ENCODE measurements at places on chromosomes 7 and 10.
A peak's percentile ranks its signal among the peaks of the same experiment; 100 is the strongest.

DNA sequence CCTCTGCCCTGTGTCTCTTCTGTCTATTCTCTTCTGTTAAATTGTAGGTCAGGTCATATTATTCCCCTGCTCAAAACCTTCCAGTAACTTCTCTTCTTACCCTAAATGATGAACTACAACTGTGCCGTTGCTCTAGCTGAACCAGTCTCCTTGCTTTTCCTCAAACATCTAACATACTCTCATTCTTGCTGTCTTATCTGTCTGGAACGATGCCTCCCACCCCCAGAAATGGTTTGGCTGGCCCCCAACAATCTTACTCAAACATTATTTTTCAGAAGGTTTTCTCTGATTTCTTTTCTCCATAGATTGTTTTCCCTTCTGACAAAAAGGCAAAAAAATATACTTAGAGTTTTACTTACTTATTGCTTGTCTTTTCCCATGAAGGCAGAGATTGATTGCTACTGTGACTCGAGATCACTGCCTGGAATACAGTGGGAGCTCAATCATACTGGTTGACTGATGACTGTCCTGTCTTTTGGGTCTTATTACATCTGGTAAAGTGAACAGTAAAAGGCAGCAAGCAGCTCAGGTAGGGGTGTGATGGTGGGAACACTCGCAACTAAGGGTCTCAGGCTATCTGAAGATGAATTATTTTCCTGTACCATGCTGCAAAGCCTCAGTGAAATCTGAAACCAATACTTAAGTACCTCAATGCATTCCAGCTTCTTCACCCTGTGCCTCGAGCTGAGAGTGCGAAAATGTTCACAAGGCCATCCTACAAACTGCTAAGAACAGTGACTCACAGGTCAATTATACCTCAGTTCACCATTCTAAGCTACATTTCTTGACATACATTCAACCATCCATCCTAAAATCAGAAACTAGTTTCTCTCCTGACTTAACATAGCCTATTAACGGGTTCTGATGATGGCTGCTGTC lies 67.6 kb downstream of the DNMBP start:
- DNase-seq = no peak

- DNase-seq = no peak
Observed at GRCh38 chr10:27388761-27389399, 115.2 kb upstream of the RAB18 start.

- no peak for DNase-seq
Observed at GRCh38 chr7:155011086-155011485, 8.2 kb upstream of the PAXIP1 start.

DNA sequence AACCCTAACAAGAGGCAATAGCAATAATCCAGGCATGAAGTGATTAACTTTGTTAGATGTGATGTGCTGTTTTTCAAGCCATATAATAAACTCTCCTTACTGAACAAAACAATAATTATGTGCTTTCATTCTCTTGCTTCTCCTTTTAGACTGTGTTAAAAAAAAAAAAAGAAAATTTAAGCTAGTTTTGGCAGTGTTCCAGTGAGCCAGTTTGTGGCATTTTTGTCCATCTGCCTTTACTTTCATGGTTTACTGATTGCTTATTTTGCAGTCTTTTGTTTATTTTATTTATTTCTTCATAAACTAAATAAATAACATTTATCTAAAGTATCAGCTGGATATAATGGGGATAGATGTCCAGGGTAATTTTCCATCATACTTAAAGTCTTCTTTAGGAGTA lies 625.3 kb downstream of the CNTNAP2 start:
- peak; percentile 61 for DNase-seq

- no peak for DNase-seq
Observed at GRCh38 chr10:78312197-78313047, 278.8 kb downstream of the RPS24 start.

DNA sequence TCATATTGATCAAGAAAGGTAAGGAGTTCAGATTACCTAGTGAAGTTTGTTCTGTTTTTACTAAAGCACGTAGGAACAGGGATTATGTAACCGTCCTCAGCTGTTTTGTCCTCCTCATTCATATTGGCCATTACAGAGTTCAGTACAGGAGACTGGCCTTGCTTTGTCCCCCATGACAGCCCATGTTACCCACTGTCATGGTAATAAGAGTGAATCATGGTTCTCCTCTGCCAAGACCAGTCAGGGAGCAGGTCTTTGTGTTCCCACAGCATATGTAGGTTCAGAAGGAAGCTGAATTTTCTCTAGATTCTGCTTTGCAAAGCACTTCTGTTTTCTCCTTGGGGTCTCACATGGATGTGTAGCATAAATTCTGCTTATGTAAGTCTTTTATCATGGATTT lies 106.2 kb upstream of the GPR141 start:
- no peak for DNase-seq

DNA sequence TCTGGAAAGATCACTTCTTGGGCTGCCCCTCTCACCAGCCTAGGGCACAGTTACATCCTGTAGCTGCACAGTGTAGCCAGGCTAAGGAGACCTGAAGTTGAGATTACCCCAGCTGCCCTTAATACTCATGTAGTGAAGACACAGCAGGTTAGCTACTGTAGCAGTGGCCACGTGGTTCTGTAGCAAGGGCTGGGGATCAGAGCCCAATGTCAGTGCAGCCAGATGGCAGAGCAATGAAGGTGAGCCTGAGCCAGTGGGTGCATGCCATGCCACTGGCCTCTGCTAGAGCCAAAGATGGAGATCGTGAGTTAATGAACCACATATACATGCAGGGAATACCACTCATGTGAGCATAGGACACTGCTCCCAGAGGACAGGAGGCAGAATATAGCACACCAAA lies 15.5 kb downstream of the AMPH start:
- no peak for DNase-seq

- no peak for DNase-seq
Observed at GRCh38 chr10:33519130-33519860, 184.8 kb upstream of the NRP1 start.

GRCh38 chr7:81611040-81611439 lies 158.8 kb downstream of the HGF start:
- DNase-seq = no peak

- DNase-seq = no peak
Observed at GRCh38 chr10:11167233-11167966, 149.7 kb downstream of the CELF2 start.

DNA sequence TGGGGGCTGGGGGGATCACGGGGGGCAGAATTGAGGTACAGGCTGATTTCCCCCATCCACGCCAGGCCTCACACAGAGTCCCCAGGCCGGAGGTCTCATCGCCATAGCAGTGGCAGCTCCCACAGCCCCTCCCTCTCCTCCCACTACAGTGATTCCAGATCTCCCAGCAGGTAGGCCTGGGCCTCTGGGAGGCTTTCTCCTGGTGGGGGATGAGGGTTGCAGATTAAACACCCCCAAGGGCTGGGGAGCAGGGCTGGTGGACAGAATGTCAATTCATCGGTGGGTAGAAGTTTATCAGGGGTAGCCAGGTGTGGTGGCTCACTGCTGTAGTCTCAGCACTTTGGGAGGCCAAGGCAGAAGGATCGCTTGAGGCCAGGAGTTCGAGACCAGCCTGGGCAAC lies 37.2 kb upstream of the HSPB1 start:
- no peak for DNase-seq

- no peak for DNase-seq
Observed at GRCh38 chr10:9229702-9230244, 1175.3 kb downstream of the GATA3 start.

Data from NCI-H2171 (cell line).